ENCODE measurements at places on chromosomes 16 and 17.

- peak; percentile 73 for DNase-seq
Measured at GRCh38 chr17:33779234-33779591, 475.9 kb upstream of the CCL2 start.

DNA sequence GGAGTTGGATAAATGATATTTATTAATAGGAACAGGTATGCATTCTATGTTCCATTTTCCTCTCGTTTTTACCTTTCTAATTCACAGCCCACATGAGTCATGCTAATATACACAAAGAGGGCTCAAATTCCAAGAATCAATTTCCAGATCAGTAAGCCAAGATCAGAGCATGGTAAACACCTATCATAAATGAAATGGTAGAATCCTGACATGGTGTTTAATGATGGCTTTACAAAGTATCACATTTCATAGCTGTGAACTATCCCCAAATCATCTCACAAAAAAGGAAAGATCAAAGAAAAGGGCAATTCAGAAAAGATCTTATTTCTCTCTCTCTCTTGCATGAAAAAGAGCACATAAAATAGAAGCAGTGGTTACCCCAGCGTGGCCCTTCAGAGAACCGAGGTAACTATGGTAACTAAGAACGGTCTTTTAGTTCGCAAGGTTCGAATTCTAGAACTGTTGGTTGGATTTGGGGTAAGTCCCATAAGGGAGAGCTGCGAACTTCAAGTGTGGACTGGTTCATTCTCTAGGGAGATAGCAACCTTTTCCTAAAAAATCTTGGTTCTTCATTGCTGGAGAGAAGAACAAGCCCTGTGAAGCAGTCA, 73.0 kb downstream of the MARCHF10 start:
- no peak for DNase-seq

DNA sequence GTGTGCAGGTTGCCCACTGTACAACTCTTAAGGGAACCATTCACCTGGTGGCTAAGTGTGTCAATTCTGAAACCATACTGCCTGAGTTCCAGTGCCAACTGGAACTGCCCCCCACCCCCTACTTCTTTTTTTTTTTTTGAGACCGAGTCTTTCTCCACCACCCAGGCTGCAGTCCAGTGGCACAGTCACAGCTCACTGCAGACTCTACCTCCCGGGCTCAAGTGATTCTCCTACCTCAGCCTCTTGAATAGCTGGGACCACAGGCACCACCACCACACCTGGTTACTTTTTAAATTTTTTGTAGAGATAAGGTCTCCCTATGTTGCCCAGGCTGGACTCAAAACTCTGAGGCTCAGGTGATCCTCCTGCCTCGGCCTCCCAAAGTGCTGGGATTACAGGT, 40.4 kb upstream of the DHX8 start:
- no peak for DNase-seq

GRCh38 chr17:76523084-76524037, 14.1 kb downstream of the CYGB start:
- peak; percentile 95 for DNase-seq

- no peak for DNase-seq
Measured at GRCh38 chr17:48283411-48283810, 146.6 kb downstream of the SKAP1 start.

All from osteoblast (primary cell).